CD4-positive, alpha-beta T cell treated with Interleukin-15 for 1 hour (primary cell): ENCODE measurements at places on chromosomes 1 and 21.

DNA sequence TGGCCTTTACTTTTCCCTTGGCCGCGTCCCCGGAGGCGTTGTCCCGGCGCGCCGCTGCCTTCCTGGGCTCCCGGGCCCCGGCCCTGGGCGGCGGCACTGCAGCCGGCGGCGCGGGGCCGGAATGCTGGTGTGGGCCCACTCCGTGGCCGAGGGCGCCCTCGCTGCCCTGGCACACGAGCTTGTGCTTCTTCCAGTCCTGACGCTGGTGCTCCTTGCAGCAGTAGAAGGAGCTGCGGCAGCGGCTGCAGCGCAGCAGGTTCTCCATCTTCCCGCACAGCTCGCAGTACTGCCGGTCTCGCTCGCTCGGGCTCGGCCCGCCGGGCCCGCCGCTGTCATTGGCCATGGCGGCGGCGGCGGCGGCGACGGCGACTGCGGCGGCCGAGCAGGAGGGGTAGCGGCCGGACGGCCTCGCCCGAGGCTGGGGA lies 529 bp downstream of the EGLN1 start:
- peak; percentile 50 for DNase-seq

DNA sequence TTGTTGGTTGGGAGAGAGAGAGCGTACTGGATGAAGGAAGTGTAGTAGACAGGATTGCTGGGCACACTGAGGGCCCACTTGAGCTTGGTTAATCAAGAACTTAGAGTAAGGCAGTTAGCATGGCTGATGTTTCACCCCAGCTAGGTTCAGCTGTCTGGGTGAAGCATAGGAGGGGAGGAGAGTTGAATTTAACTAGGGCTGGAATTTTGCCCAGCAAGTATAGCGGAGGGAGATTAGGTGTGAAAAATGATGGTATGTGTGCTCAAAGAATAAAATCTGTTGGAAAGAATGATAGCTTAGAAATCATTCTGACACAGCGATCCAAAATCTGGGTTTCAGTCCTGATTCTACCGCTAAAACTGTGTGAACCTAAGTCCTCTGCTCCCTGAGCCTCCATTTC lies 461.5 kb upstream of the PROX1 start:
- no peak for DNase-seq

- no peak for DNase-seq
Measured at GRCh38 chr1:106925750-106926149, 130.7 kb upstream of the PRMT6 start.

DNA sequence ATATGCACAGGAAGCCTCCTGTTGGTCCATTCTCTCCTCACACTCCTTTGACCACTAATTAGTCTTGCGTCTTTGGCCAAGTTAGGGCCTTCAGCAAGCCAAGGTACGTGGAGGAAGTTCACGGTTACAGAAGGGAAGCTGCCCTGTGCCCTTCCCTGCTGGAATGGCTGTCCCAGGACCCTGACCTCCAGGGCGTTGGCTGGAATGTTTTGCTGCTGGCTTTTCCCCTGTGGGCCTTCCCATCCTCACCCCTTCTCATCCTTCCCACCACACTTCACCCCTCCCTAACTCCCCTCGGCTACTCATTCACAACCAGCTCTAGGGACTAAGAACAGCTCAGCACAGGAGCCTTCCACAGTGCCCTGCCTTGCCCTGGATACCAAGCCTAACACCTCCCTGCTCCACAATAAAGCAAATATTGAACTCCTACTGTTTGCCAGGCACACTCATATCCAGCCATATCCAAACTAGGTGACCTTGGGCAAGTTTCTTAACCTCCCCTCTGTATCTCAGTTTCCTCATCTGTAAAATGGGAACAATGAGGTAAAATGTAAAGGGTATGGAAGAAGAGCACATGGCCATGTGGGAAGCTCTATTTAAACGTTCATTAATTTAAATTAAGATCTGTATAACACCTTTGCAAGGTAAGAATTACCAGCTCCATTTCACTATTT lies 8.8 kb upstream of the CDCP2 start:
- no peak for DNase-seq

DNA sequence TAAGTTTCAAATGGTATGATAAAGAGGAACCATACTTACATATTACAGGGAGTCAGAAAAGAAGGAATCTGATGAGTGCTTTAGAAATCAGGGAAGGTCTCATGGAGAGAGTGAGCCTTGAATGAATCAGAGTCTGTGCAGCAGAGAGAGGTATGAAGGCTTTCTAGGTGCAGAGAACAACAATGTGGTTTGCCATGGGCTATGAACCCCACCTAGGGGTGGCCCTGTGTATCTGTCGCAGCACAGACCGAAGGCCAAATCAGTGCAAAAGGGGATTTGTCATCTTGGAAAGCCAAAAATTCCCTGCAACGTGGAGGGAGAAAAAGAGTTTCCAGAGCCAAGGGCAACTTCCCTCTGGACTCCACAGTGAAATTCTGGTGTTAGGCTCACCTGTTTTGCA lies 3.5 kb downstream of the PAPPA2 start:
- no peak for DNase-seq

DNA sequence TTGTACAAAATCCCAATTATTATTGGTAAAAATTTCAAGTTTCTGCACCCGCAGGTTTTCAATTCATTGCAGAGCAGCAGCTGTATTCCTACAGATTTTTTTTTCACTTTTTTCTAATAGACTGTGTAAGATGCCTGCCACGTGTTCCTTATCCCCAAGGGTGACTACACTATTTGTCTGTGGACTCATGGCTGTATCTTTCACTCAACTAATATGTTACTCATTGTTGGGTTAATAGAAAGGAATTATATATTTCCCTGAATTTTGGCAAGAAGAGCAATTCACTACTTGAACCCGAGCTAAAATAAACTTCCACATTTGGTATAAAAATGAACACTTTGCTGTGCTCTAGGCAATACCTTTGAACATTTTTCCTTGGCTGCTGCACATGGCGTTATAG lies 158.7 kb downstream of the NCAM2 start:
- DNase-seq = no peak

GRCh38 chr1:119806489-119806888 lies 4.8 kb downstream of the REG4 start:
- DNase-seq = no peak

- DNase-seq = no peak
Measured at GRCh38 chr1:43206600-43207228, 34.6 kb downstream of the CFAP57 start.

DNA sequence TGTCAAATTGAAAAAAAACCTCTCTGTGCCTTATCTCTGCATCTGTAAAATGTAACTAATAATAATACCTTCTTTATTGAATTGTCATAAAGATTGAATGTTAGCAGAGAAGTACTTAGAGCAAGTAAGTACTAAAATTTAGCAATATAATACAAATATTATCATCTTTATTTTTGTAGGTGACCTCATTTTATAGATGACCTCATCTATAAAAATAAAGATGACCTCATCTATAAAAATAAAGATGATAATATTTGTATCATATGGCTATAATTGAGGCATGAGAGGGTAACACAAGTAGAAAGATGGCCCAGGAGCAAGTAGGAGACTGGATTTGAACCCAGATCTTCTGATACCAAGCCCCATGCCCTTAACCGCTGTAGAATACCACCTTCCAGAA lies 193.2 kb upstream of the FOXD3 start:
- no peak for DNase-seq

GRCh38 chr21:26099610-26100219 lies 70.9 kb downstream of the APP start:
- DNase-seq = no peak

DNA sequence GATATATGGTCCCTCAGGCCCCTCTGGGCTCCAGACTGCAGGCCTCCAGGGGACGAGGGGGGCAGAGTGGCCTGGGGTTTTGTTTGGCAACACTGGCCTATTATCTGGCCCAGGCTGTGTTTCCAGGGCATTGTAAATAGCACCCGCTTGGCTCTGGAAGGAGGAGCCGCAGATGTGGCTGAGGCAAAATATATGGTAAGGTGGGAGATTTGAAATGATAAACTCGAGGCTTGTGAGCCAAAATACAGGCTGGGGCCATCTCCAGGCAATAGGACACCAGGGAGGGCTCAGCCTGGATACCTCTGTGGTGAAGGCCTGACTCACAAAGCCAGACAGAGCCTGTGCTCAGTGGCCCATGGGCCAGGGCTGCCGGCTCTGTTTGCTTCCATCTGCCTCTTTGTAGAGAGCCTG lies 14.0 kb downstream of the NAV1 start:
- DNase-seq = no peak

DNA sequence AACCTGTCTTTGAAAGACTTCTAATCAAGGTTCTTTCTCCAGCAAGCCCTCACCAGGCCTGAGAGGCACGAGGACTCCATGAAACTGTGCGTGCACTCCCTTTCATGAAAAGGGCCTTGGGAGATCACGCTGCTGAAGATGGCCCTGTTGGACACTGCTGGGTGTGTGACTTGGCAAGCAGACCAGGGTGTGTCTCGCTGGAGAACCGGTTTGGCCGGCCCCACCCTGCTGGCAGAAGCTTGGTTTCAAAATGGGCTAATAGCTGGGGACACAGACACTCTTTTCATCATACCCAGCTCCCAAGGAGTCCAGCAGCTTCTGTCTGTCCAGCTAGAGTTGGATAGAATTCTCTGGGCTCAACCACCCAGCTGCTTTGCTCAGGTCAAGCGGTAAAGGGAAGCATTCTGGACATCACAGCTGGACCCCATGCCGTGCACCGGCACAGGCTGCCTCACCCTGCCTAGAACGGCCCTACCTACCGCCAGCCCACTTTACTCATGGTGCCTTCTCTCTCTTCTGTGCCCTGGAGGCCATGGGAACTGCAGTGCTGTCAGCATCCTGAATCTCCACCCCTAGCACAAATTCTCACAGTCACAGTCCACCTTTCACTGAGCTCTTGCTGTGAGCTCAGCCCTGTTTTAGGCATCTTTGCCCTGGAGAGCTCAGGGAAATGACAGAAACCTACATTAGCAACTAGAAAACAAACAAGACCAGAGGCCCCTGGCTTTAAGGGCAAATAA lies 24.6 kb downstream of the PKP1 start:
- DNase-seq = no peak

- DNase-seq = no peak
Measured at GRCh38 chr1:226135059-226135651, 51.4 kb downstream of the ACBD3 start.

GRCh38 chr1:32151319-32151787 lies 28.1 kb upstream of the TXLNA start:
- no peak for DNase-seq
